ENCODE measurements at places on chromosomes 11 and 22.

DNA sequence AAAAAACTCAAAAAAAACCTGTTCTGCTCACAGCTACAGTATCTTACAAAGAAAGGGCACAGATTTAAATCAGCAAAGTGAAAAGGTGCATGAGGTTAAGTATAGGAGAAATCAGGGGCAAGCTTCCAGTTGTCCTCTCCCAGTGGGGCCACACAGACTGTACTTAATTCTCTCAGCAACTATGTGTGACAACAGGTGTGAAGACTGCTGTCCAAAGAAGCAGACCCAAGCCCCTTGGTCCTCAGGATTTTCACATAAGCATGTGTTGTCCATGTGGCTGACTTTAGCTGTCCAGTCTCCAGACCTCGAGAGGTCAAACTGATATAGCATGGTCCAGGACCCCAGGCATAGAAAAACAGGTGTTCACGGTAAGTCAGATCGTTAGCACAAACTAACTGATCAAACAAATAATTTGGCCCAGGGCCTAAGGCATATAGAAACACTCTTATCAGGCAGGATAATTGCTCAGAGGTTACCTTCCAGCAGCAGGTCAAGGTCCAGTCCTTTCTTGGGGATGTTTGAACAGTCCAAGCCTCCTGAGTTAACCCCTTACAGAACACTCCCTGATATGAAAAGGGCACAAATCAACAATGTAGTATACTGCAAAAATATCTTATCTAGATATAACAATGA lies 21.1 kb upstream of the CSTF3 start:
- DNase-seq: no peak

GRCh38 chr22:36612458-36612857 lies 83.5 kb upstream of the EIF3D start:
- DNase-seq: no peak

DNA sequence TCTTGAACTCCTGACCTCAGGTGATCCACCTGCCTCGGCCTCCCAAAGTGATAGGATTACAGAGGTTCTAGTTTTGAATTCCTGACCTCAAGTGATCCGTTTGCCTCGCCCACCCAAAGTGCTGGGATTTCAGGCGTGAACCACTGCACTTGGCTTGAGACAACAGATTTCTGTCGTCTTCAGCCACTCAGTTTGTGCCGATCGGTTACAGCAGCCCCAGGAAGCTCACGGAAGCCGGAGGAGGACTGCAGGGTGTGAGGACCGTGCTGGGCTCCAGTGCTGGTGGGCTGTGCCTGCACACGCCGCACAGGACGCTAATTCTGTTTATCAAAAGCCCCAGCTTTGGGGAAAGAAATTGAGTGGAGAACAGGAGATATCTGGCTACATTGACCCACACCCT lies 82.0 kb downstream of the CELSR1 start:
- DNase-seq: no peak

GRCh38 chr22:38415561-38416321 lies 39.3 kb downstream of the KCNJ4 start:
- no peak for DNase-seq

DNA sequence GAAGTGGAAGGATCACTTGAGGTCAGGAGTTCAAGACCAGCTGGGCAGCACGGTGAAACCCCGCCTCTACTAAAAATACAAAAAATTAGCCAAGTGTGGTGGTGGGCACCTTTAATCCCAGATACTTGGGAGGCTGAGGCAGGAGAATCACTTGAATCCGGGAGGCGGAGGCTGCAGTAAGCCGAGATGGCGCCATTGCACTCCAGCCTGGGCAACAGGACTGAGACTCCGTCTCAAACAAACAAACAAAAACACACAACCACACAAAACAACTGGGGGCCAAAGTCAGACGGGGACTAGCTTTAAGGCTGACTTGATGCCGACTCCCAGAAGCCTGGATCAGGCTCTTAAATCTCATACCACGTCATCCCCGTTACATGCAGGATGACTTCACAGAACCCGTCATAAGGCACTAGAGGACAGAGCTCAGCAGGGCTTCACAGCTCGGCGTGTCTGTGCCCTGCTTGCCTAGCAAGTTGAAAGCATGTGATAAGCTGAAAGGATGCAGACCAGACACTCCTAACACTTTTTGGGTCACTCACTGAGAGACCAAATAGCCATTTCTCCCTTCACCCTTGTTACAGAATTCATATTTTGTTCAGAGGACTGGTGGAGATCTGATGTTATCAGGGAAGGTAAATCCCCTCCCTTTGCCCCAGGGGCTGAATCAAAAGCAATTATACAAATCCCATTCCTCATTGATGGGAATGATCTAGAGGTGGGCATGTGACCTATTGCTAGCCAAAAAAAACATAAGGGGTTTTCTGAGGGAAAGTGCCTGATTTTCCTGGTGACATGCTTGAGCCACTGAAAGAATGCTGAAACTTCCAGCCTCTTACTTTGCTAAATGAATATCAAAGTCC lies 65.4 kb downstream of the GAB2 start:
- DNase-seq: peak; percentile 55

DNA sequence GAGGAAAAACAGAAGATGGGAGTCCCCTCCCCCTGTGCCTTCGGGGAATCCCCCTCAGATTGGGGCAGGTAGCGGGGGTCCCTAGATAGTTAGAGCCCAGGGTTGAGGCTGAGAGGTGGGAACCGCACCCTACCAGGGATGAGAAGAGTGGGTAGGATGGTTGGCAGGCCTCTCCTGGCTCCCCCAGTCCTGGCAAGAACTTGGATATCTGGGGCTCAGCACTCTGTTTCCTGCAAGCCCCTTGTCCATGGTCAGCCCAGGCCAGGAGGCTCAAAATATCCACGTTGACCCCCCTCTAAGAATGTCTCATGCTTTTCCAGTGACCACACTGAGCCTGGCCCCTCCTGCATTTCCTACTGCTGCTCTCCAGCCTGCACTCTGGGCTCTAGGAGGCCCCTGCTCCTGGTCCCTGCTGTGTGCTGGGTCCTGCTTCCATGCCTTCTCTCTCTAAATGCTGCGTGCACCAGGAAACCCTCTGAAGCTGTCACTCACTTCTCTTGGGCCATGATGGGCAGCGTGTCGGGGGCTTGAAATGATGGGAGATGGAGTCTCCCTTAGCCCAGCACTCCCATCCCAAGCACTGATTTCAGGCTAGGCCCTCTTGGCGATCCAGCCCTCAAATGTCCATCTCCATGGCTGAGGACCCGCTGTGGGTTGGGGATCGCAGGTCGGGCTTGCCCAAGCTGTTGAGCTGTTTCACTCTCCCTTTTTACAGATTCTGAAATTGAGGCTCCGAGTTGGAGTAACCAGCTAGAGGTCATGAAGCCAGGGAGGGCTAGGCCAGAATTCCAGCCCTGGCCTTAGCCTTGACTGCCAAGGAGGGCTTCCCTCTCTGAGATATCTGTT lies 2.0 kb downstream of the MAP3K11 start:
- no peak for DNase-seq

DNA sequence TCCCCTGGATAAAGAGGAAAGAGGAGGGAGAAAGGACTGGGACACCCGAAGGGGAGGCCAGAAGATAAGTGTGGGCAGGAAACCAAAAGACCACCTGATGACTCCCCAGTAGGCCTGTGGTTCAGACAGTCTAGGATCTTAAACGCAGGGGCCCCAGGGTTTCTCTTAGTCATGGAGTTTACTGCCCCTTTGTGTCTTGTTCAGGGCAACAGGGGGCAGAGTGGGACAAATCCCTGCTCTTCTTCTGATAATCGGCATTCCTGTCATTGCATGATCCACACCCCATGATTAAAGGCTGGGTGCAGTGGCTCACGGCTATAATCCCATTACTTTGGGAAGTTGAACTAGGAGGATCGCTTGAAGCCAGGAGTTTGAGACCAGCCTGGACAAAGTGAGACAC lies 4.7 kb upstream of the TMPRSS13 start:
- no peak for DNase-seq
